ENCODE measurements at places on chromosomes 7 and 10. TPM values are rescaled to one million over a fixed set of nuclear protein-coding genes. Genes with fewer than 3 reads are reported as not detected.

GRCh38 chr7:130881091-130881798 is 147.2 kb upstream of the KLF14 start:
- no peak for DNase-seq

DNA sequence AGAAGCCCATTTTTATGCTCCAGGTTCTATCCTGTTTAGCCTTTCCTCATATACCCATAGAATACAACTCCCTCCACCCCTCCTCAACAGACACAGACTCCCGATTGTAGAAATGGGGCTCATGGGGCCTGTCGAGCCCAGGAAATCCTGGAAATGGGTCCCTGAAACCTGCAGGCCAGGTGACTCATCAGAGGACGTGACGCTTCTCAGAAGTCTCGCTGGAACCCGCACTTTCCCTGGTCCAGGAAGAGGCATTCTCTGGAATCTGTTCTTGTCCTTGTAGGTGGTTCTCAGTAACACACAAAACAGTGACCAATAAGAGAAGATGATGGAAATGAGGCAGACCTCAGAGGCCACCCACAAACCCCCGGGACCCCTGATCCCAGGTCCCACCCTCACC is 244.8 kb upstream of the PPP2R2D start:
- DNase-seq: no peak

- DNase-seq: no peak
Observed at GRCh38 chr7:118109607-118110006, 74.4 kb upstream of the LSM8 start.

DNA sequence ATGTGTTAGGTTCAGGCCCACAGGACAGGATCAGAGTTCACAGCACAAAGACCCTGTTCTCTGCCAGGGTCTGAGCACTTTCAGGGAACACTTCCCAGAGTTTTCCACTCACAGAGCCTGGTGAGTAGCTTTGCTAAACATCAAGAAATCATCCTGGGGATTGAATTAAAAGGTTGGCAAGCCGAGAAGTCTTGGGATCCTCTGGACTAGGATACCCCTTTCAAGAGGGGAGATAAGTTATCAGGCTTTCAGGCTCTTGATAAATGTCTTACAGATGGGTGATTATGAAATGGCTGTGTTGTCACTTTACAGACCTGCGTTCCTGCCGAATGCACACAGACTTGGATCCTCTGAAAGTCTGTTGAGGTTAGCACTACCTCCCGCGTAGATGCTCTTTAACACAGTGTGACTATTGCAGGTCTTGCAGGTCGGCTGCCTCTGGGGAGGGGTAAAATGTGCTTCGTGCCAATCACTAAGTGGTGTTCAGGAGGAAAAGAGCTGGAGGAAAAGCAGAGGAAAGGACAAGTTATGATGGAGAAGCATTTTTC is 473.5 kb upstream of the AKR1E2 start:
- DNase-seq: no peak

DNA sequence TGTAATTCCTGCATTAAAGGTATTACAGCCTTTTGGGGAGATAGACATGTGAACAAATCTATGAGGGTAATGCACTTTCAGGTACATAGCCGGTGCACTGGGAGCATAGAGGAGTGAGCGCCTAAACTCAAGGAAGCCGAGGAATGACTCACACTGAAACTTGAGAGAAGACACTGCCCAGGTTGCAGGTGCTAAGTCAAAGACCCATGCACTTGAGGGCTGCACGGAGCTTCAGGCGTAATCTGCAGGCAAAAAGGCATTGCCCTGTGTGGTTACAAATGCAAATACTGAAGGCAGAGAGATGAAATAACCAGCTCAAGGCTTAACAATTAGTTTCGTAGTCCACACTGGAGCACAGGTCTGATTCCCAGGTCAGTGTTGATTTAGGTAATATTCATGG is 51.0 kb upstream of the OSBPL3 start:
- peak; percentile 61 for DNase-seq

- DNase-seq: no peak
Observed at GRCh38 chr7:18212758-18213157, 185.1 kb upstream of the PRPS1L1 start.

GRCh38 chr7:155670521-155670920 is 26.1 kb downstream of the RBM33 start:
- DNase-seq: no peak

GRCh38 chr7:135246191-135246825 is 12.7 kb downstream of the STRA8 start:
- DNase-seq: no peak

DNA sequence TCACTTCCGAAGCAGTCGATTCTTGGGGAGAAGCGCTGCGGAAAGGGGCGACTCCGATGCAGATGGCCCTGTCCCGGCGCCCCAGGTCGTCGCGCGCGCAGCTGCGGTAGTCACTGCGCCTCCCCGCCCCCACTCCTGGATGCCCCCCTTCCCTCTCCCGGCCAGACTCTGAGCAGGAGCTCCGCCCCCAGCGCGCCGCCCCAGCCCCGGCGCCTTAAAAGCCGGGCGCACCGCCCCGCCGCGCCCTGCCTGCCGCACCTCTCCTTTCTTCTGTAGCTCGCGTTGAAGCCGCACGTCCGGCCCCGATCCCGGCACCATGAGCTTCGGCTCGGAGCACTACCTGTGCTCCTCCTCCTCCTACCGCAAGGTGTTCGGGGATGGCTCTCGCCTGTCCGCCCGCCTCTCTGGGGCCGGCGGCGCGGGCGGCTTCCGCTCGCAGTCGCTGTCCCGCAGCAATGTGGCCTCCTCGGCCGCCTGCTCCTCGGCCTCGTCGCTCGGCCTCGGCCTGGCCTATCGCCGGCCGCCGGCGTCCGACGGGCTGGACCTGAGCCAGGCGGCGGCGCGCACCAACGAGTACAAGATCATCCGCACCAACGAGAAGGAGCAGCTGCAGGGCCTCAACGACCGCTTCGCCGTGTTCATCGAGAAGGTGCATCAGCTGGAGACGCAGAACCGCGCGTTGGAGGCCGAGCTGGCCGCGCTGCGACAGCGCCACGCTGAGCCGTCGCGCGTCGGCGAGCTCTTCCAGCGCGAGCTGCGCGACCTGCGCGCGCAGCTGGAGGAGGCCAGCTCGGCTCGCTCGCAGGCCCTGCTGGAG is at the start of gene INA:
Gene INA (plus strand): TSS at position 243 of the 817 bp plus-strand sequence. CDS start 74 bp downstream, at position 317.
- no peak for DNase-seq

DNA sequence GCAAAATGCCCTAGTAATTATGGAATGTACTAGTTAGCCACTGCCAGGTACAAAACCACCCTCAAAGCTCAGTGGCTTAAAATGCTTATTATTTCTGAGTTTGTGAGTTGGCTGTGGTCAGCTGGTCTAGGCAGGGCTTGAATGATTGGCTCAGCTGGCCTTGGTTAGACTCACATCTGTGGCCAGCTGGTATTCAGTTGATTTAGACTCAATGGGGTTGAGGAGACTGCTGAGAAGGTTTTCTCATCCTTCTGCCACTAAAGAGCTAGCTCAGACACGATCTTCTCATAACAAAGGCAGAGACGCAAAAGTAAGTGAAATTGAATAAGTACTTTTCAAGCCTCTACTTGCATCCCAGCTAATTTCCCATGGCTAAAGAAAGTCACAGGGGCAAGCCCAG is 57.1 kb upstream of the CYP2C18 start:
- no peak for DNase-seq

DNA sequence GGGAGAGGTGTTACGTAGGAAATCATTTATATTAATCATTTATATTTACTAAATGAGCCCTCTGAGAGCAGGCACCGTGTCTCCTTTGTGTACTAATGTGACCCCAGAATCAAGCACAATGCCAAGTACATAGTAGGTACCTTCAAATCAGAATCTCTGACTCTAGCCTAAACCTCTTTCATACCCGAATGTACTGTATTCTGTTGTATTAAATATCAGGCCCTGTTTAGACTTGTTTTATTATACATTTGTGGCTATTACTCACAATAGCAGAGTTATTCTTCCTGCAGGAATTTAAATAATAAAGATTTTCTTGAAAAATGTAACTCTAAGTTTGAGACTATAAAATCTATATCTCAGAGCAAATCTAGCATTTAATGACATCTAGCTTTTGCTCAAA is 297.3 kb downstream of the EXOC4 start:
- DNase-seq: no peak

- DNase-seq: no peak
Observed at GRCh38 chr7:29214816-29215215, 20.2 kb downstream of the CHN2 start.

- no peak for DNase-seq
Observed at GRCh38 chr7:44377134-44377463, 51.7 kb upstream of the CAMK2B start.

The PITRM1 gene
- total RNA-seq: 51.6 TPM

The ALDH18A1 gene
- total RNA-seq: 121 TPM

The VPS37D gene
- 0.21 TPM for total RNA-seq

The CNTNAP2 gene
- 0.08 TPM for total RNA-seq

The PODXL gene
- total RNA-seq: 0.59 TPM

The GHRHR gene
- not detected for total RNA-seq

The KIAA1217 gene
- total RNA-seq: 4.6 TPM

The CHRM2 gene
- total RNA-seq: not detected

The GTF2I gene
- 172 TPM for total RNA-seq

Measured in GM12878 (cell line).